Prostate gland (tissue), 2 donors: ENCODE measurements at places on chromosomes 11 and 22. TPM values are rescaled to one million over a fixed set of nuclear protein-coding genes. Genes with fewer than 3 reads are reported as not detected.

GRCh38 chr22:26806445-26807175 lies 149.2 kb downstream of the MIAT start:
- DNase-seq: no peak

DNA sequence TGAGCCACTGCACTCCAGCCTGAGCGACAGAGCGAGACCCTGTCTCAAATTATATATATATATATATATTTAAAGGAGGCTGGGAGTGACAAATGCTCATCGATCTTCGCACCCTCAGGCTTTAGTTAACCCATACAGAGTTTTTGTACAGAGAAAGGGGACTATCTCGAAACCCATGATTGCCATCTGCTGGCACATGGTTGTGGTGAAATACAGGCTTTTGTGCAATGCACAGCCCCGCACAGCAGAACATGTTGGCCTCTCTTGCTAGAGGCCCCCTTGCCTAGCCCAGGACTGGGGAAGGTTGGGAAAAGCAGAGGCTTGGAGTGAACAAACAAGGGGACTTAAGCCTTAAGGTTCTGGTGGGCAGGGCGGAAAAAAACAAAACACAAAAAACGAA lies 3.6 kb downstream of the MYBPC3 start:
- no peak for DNase-seq

DNA sequence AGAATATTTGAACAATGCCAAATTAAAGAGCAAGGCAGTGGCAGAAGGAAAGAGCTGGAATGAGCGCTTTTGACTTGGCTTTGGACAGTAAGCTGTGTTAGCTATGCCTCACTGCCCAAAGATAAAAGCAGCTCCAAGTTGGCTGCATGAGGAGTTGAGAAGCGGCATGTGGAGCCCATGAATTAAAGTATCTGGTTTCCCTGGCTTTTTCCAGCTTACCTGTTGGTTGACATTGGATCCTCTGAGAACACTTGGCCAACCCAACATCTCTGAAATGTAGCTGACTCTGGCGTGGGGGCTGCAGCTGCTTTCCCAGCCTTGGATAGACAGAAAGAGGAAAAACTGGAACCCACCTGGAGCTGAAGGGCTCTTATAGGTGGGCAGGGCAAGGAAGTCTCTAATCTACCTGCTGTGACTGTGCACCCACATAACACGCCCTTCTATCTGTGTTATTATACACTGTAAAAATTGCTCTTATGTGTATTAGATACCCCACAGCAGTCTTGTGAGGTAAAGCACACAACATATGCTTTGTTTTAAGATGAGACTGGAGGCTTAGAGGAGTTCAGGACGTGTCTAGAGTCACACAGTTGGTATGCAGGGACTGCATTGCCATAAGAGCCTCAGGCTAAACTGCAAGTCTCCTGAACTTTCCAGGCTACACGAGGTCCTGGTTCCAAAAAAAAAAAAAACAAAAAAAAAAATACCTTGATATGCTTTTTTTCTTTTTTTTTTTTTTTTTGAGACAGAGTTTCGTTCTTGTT lies 5.8 kb downstream of the UBASH3B start:
- no peak for DNase-seq

The NNMT gene
- 59.3 TPM for total RNA-seq

The BATF2 gene
- total RNA-seq: 1.5 TPM

The DBX1 gene
- total RNA-seq: not detected

The BRD1 gene
- 74.2 TPM for total RNA-seq
